ENCODE measurements at places on chromosomes 1 and 21.
A peak's percentile ranks its signal among the peaks of the same experiment; 100 is the strongest.

GRCh38 chr1:59903141-59903754 is 23.3 kb downstream of the CYP2J2 start:
- no peak for DNase-seq

DNA sequence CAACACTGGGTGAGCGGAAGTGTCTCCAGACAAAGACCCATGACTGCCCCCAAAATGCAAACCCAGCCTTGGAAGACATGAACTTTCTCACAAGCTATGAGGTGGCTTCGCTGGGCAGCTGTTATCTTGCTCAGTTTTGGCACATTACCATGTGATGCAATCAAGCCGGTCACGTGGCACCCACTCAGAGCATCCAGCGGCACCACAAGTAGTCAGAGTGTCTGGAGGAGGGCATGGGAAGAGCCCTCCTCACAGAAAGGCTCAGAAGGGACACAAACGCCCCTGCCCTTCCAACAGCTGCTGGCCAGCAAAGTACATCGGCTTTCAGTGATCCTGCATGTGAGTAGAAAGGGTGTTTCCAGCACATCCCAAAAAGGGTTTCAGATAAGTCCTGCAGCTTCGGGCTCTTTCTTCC is 145.5 kb upstream of the IRF2BP2 start:
- DNase-seq, result no peak

DNA sequence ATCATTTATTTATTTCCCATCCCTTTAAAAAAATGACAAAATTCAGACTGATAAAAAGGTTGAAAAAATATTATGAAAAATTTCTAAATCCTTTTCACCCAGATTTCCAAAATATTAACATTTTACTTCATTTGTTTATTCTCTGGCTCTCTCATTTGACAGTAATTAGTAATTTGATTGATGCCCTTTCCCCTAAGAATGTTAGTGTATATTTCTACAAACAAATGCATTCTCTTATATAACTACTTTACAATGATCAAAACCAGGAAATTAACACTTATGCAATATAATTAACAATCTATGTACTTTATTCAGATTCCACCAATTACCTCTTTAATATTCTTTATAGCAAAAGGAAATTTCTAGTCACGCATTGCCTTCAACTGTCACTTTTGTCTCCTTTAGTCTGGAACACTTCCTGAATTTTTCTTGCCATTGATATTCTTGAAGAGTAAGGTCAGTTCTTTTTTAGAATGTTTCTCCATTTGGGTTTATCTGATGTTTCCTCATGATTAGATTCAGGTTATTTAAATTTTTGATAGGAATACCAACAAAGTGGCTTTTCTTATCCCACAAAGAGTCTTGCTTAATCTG is 3.9 kb downstream of the CD53 start:
- DNase-seq, result no peak

GRCh38 chr1:31587720-31588423 is 11.6 kb downstream of the TINAGL1 start:
- peak; percentile 51 for DNase-seq

DNA sequence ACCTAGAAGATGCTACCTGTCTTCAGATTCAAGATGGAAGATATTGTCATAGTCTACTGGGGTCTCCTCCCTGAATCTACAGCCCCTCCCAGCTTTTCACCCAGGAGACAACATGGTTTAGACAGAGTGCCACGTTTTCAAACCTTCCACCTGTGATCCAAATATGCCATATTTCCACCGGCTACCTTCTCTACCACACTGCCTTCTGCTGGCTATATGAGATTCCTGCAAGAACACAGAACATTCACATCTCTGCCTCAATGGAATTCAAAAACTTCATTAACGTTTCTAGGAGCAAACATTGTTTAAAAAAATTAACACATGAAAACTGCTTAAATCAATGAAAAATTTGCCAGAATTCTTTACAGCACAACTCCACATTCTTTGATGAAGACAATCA is 12.9 kb upstream of the LELP1 start:
- no peak for DNase-seq

- DNase-seq, result no peak
These were observed 43.2 kb upstream of the ARHGAP29 start for GRCh38 chr1:94280541-94280940.

- DNase-seq, result peak; percentile 37
These were observed 550 bp downstream of the TRIM33 start for GRCh38 chr1:114510274-114511031.
